ENCODE measurements at places on chromosomes 2 and 18.

GRCh38 chr2:191927319-191927867 is 80.5 kb upstream of the CAVIN2 start:
- DNase-seq: no peak

DNA sequence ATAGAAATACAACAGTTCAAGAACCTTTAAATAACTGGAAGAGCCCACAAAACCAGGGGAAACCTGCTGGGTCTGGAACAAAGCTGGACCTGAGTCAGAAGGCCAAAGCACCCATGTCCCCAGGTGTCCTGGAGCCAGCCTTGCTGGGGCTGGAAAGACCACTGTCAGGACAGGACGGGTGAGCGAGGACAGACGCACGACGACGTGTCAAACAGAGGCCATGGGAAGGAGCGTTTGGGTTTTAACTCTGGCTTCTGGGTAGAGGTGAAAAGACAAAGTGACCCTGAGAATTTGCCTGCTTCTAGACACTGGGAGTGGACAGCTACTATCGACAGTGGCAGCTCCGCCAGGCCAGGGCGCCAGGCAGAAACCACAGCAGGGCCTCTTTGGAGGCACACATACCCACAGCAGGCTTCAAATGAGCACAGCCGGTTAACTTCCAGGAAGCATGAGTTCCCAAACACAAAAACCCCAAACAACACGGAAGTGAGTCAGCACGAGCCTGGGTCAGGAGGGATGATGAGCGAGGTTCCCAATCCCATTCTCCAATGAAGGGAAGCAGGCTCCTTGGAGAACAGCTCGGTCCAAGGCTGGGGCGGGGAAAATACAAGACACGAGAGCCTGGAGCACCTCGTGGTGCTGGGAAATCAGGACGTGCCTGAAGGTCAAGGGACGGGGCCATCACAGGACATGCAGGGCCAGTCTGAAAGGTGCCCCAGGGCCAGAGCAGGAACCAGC is 208.0 kb downstream of the TWIST2 start:
- DNase-seq: no peak

DNA sequence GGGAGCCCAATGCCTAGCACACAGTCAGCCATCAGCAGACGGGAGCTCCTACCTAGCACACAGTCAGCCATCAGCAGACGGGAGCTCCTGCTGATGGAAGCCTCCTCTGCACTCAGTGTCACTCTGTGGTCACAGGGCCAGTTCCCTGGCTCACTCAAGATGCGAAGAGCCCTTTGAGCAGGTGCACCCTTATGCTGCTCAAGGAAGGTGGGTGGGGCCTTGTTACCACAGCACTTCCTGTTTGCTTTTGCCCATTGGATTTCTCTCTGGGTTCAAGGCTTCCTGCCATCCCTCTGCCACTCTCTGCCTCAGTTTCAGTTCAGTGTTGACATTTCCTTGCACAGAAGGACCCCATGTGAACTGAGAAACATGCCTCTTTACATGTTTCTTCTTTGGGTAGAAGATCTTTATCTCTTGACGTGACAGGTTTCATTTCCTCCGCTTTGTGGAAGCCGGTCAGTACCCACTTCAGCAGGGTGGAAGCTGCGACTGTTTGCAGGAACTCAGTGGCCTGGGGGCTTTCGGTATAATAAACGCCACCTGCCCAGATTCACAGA is 11.6 kb downstream of the TRIB2 start:
- DNase-seq: peak; percentile 27

DNA sequence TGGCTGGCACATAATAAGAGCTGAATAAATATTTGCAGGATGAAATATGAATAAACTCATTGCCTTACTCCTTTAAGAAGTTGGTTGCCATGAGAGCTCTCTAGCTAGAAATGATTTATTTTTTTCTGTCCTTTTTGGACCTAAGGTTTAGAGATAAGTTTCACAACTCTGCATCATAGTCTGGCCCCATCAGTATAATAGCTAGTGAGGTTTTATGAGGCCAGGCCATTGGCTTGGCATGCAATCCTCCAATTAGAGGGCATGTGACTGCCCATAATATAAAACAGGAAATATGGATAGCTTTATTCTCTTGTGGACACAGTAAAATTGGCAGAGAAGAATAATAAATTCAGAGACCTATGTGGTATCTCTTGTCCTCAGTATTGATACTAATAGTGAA is 26.2 kb upstream of the INSIG2 start:
- no peak for DNase-seq

DNA sequence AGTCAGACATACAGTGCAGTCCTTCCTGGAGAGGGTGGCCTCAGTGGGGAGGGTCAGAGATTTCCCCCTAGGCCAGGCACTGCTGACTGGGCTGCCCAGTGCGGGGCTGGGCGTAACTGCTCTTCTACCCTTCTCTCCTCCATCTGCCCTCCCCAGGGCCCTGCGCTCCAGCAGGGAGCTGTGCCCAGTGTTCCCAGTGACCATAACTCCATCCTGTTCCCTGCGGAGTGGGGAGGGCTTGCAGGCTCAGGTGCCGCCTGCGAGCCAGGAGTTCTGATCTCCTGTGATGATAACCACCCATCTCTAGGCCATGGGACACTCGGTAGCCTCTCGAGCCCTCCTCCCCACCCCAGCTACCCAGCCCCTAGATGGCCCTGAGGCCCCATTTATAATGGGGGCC is 107.6 kb downstream of the SMAD7 start:
- DNase-seq: no peak

DNA sequence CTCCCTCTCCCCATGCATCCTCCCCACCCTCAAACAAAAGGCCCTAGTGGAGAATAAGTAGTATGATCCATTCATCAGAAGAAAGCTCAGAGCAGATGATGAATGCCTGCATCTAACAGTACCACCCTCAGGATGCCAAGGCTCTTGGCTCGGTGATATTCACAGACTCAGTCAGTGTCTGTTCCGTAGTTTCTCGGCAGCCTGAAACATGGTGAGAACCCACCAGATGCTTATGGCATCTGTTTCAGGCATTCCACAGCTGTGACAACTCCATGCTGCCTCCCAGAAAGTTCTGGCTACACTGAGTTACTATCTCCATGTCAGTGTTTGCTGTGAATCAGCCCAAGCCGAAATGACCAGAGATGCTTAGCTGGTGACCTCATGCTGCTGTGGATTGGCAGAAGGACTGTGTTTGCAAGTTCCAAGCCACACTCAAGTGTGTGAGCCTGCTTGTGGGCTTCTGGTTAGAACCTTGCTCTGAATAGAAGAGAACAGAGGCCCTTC is 83.9 kb downstream of the WDSUB1 start:
- DNase-seq: no peak

DNA sequence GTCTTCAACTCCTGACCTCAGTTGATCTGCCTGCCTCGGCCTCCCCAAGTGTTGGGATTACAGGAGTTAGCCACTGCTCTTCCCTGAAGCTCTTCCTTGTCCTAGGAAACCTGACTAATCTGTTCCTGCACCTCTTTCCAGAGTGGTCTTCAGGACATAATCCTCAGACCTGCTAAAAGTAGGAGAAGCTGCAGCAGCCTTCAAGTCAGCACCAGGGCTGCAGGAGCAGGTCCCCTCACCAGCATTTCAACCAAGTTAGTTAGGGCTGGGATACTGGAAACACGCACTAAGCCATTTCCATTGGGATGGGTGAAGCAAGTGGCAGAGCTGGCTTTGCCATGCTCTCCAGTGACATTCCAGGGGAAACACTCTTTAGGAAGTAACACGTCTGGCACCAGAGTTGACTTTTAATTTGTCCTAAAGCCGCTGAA is 9.9 kb downstream of the NCL start:
- DNase-seq: no peak

DNA sequence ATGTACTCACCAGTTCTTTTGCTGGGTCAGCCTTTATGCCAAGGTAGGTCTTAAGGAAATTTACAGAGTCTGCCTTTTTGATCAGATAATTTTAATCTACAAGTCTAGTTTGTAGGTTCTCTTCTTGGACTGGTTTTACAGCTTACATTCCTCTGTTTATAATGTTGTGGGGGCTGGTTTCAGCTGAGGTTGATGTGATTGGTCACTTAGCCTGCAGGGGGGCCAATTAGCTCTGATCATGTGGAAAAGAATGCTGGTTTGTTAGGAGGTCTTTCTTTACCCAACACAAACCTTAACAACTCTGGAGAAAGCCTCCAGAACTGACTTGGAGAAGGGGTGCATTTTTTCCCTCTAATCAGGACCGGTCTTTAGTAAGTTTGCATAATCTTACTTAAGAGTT is at the start of gene KCNJ13:
TSS of gene KCNJ13 (minus strand) at position 131 of the 400 bp plus-strand sequence. CDS start 5,203 bp downstream, outside the sequence.
- DNase-seq: no peak

- no peak for DNase-seq
Measured at GRCh38 chr2:29022679-29023078, 41.6 kb downstream of the TOGARAM2 start.

- DNase-seq: no peak
Measured at GRCh38 chr2:126650994-126651393, 5.0 kb upstream of the GYPC start.

DNA sequence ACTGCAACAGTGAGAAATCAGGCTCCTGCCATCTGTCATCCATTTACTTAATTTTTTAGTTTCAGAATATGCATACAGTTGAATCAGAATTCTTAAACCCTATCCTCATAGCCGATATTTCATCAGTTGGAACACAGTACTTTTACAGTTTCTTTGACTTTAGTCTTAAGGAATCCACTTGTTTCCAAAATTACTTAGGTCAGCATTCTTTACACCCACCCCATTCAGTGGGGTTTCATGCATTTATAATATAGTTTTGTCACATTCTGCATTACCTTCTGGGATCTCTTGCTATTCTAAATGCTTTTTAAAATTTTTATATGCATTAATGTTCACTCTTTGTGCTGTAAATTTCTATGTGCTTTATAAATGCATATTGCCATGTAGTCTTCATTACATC is 400.4 kb upstream of the LRRTM4 start:
- DNase-seq: no peak

DNA sequence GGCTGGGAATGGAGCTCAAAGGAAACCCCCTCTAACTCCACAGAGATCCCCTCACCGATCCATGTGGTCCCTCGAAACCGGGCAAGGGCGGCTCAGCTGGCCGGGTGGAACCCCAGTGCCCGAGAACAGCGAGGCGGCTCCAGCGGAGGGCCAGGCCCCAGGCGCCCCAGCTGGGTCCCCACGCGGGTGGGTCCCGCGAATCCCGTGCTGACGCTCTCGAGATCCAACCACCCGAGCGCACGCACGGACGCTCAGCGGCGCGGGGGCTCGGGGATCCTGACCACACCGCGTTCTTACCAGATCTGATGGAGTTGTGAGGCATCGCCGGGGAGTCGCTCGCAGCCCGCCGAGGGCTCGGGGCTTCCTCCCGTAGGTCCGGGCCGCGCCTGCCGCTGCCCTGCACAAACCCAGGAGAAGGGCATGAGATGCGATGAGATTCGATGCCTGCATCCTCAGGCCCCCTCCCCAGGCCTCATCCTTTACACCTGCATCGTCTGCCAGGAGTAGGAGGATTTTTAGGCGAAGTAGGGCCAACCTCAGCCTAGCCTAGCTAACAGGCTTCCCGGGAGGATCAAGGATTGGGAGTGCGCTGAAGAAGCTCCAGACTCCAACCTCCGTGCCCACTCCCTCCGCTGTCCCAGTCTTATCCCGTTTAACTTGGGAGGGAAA is 514 bp downstream of the PAX8 start:
- no peak for DNase-seq

- DNase-seq: no peak
Measured at GRCh38 chr18:7778181-7778580, 211.1 kb downstream of the PTPRM start.

- no peak for DNase-seq
Measured at GRCh38 chr2:203867561-203868200, at the start of gene CTLA4. TSS of gene CTLA4 (plus strand) at chr2:203867771. CDS start at chr2:203867943, 172 bp downstream.

- DNase-seq: no peak
Measured at GRCh38 chr18:52657043-52657805, 317.2 kb downstream of the DCC start.

- no peak for DNase-seq
Measured at GRCh38 chr2:1591978-1592907, 152.1 kb downstream of the PXDN start.

- DNase-seq: no peak
Measured at GRCh38 chr2:12106440-12107080, 360.1 kb downstream of the LPIN1 start.

GRCh38 chr2:210092791-210093190 is 78.4 kb downstream of the KANSL1L start:
- DNase-seq: no peak

DNA sequence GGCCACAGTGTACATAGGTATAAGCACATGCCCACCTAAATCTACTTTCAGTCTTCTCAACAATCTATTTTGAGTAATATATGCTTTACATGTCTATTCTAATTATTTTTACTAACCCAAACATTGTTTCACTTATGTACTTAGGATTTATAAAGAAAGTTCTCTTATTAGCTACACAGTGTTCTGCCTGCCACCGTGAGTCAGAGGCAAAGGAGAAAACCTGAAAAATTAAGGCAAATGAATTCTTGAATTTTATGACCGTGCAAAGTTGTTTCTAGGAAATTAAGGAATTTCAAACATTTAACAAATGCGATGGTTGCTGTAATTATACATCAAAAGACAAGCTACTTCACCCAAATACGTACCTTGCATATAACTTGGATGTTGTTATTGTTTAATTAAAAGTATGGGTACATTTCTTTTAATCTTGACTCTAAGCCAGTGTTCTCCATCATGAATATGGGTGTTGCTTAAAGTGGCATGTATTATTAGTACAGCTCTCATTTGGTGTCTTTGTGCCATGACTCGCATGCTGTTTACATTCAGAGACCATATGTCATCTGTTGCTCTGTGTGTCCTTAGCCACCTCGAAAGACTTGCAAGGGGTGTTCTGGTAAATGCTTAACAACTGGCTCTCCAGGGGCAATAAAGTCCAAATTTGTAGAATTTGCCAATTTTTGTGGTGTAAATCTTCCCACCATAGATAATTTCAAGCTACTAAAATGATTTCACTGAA is 154.3 kb upstream of the FN1 start:
- no peak for DNase-seq

DNA sequence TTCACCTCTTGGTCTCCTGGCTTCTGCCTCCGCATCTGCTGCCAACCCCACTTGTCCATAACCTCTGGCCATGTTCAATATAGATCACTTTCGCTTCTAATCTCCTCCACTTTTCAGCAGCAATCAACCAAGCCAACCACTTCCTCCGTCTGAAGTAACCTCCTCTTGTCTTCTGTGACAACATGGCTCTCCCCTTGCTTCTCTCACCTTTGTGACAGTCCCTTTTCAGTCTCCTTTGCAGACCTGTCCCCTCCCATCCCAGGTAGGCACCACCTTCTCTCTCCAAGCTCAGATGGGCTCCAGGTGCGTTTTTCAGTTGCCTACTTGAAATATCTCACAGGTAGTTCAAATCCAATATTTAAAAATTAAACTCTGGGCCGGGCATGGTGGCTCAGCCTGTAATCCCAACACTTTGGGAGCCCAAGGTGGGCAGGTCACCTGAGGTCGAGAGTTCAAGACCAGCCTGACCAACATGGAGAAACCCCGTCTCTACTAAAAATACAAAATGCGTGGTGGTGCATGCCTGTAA is 4.7 kb upstream of the PSD4 start:
- no peak for DNase-seq

GRCh38 chr2:164485541-164485940 is 135.7 kb downstream of the GRB14 start:
- no peak for DNase-seq

- DNase-seq: no peak
Measured at GRCh38 chr2:66432801-66433694, 1.9 kb upstream of the MEIS1 start.

- DNase-seq: no peak
Measured at GRCh38 chr2:105445976-105446375, 47.1 kb upstream of the FHL2 start.
